ENCODE measurements at places on chromosomes 2 and 18.

DNA sequence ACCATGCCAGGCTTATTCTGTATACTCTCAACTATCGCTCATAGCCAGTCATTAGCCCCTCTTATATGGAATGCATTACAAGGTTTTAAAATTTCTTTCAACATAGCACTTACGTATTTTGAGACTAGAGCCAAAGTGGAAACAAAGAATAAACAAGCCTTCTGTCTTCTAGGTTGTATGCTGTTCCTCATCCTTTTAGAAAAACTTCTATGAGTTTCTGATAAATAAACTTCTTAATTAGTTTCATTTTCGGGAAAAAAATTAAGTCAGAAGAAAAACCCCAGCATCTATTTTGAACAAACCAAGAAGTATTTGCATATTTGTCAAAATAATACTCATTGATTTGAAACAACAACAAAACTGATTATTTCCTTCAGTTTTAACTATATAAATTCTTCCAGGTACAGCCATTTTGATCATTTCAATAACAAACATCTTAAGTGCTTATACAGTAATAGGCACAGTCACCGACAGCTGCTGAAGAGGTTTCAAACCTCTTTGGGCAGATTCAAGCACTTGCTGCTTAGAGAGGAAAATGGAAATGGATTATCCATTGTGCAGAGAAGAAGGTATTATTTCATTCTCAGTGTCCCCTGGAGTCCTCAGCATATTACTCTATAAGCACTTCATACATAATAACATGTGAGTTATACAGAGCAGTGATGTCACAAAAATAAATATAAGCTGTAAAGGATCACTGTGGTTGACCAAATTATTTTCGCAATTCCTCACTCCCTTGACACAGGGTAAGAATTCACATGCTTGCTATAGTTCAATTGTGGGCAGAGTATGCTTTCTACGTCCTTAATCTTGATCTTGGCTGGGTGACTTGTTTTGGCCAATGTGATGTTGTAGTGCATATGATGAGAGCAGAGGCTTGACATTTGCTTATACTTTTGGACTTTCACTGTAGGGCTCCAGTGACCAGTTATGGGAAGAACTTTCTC lies 833.8 kb downstream of the TRIB2 start:
- no peak for DNase-seq

DNA sequence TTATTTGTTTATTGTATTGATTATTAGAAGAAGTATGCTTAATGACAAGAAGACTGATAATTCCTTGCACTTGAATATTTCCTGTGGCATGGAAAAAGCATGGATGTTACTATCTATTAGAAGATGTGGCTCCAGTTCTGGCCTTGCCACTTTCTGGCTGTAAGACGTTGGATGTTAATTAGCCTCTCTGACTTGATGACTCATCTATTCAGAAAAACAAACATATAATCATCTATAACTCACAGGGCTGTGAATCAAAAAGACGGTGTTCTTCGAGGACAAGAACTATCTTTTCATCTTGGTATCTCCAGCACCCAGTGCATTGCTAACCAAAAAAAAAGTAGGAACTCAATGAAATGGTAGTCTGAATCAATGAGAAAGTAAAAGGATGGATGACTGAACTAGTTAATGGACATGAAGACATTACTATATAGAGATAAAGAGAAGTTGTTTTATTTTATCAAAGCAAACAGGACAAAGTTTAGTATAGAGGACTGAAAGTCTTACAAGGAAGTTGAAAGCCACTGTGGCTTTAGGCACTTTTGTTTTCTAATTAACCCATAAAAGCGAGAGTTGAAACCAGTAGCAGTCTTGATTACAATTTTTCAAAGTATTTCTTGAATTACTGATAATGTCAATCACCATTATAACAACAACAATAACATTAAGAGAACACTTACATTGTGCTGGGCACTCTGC lies 145.3 kb downstream of the RND3 start:
- no peak for DNase-seq

DNA sequence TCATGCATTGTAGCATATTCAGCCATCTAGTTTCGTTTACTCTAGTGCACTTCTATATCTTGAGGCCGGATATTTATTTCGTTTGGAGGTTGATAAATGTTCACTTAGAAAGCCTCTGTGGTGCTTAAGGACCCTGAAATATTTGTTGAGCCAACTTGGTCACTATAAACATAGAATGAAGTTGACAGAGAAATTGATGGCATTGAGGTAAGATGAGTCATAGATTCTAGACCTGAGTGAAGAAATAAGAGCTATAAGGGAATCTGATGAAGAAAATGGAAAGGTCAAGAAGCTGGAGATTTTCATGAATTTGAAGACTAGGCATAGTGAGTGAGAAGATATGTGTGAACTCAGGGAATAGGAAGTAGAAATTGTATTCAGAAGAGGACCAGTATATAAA lies 35.9 kb downstream of the EPC2 start:
- DNase-seq, result no peak

DNA sequence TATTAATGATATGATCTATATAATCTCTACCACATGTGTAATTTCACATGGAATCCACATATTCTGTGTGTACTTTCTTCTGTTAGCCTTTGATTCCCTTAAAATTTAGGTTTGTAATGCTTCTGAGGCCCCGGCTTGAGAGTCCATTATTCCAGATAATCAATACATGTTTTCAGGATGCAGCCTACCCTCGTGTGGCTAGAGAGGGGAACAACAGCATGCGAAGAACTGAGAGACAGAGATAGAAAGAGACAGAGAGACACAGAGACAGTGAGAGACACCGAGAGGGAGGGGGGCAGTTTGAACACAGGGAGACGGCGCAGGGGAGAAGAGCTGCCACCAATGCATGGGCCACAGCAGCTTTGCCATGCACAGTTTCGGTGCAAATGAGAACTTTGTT lies 185.4 kb downstream of the SNTG2 start:
- no peak for DNase-seq

GRCh38 chr2:176664478-176664877 lies 395.2 kb downstream of the MTX2 start:
- no peak for DNase-seq

GRCh38 chr18:26454616-26455015 lies 93.7 kb downstream of the KCTD1 start:
- no peak for DNase-seq

DNA sequence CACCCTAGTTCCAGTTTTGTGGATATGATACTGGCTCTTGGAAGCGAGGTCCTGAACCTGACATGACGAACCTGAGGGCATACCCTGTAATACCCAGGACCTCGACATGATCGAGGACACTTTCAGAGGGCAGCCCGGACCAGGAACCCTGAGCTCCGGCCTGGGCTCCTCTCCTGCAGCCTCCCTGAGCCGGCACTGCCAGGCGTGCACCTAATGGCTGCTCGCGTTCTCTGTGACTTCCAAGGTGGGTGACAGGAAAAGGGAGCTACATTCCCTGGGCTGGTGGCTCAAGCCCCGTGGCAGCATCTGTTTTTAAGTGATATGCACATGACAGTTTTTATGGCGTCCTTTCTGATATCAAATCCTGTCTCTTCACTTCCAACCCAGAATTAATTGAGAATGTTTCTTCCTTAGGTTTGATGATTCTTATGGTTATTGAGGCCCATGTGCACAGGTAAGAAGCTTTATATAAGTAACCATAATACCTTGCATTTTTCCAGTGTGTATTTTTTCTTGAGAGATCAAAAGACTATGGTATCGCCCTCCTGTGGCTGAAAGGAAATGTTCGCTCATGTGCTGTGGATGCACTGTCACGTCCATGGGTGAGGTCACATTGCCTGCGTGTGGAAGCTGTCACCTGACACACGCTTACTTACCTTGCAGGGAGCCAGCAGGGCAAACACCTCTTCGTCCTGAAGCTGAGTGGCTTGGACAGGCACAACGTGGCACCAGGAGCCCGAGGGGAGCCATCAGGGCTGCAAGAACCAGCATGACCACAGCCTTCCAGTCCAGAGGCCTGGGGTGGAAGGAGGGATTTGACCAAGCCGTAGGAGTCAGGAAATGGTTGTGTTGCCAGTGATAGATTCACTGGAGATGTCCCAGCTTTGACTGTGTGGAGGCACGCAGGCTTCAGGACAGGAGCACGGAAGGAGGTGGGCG lies 367.4 kb upstream of the MYT1L start:
- DNase-seq, result no peak

- no peak for DNase-seq
Measured at GRCh38 chr2:217774232-217774631, 228.6 kb downstream of the TNS1 start.

- no peak for DNase-seq
Measured at GRCh38 chr18:58565021-58565420, 63.9 kb downstream of the ALPK2 start.

- DNase-seq, result no peak
Measured at GRCh38 chr18:64678048-64678447, 529.2 kb upstream of the LINC00305 start.

- no peak for DNase-seq
Measured at GRCh38 chr2:167944825-167945659, 302.4 kb downstream of the STK39 start.

- DNase-seq, result no peak
Measured at GRCh38 chr2:21270083-21270491, 146.3 kb downstream of the TDRD15 start.

- DNase-seq, result no peak
Measured at GRCh38 chr18:62792016-62792415, 76.7 kb downstream of the PHLPP1 start.

GRCh38 chr2:68714866-68715265 lies 19.7 kb upstream of the ARHGAP25 start:
- peak; percentile 59 for DNase-seq

- DNase-seq, result no peak
Measured at GRCh38 chr18:40707797-40708196, 1247.2 kb upstream of the PIK3C3 start.

- DNase-seq, result no peak
Measured at GRCh38 chr2:44528595-44528994, 166.8 kb downstream of the CAMKMT start.

All from stimulated activated CD4-positive, alpha-beta T cell treated with anti-CD3 and anti-CD28 coated beads, Interleukin-2, amount 100 ng/mL, for 24 hours (primary cell).